GM12892 (cell line): ENCODE measurements at places on chromosomes 2 and 18.

- DNase-seq = no peak
Measured at GRCh38 chr18:30971338-30971956, 71.1 kb downstream of the DSC3 start.

- no peak for DNase-seq
Measured at GRCh38 chr2:201883606-201884369, 77.5 kb downstream of the CDK15 start.

- DNase-seq = no peak
Measured at GRCh38 chr2:12313445-12314126, 403.1 kb upstream of the TRIB2 start.

GRCh38 chr18:58175786-58176176 is 131.8 kb downstream of the NEDD4L start:
- DNase-seq = no peak

GRCh38 chr2:83901317-83901716 is 557.8 kb downstream of the SUCLG1 start:
- DNase-seq = no peak

DNA sequence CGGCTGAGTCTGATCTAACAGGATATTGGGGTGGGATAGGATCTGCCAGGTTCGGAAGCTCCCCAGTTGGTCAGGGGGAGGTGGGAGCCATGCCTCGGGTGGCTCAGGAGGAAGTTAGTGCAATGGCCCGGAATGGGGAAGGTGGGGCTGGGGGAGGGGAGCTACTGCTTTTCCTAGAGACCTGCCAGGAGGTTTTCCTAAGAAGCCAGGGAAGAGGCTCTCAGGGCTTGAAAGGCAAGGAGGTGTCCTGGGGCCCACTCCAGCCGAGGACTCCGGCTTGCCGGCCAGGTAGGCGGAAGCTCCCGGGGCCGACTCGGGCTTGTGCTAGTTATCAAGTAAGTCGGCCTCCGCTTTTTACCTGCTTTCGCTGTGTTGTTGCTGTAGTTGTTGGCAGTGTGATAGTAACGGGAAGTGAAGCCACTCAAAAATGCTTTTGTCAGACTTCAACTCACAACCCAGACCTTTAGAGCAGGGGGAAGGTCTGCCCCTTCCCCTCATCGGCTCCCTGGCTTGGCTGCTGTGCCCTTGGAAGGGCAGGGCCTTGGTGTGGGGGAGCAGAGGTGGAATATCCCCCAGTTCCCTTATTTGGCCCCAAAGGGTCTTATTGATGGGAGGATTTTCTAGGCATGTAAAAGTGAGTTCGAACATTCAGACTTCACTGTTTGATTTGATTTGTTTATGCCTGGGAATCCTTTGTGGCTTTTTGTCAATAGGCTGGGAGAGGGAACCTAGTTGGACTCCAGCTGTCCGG is 5.4 kb downstream of the GDF7 start:
- DNase-seq = no peak
